ENCODE measurements at places on chromosomes 12 and 14.
A peak's percentile ranks its signal among the peaks of the same experiment; 100 is the strongest.

- H3K36me3 ChIP-seq = no peaks in the 10 kb centered on the region
- no peaks in the 10 kb centered on the region for H3K4me1 ChIP-seq
- no peaks in the 10 kb centered on the region for H3K27me3 ChIP-seq
- DNase-seq = no peak
Observed at GRCh38 chr12:87820524-87821202, 208.5 kb downstream of the C12orf50 start.

GRCh38 chr12:83265808-83266207, 579.1 kb downstream of the TMTC2 start:
- no peak for DNase-seq
- no peaks in the 10 kb centered on the region for H3K4me1 ChIP-seq
- H3K36me3 ChIP-seq = no peaks in the 10 kb centered on the region
- no peaks in the 10 kb centered on the region for H3K27me3 ChIP-seq
- H3K27ac ChIP-seq = no peak overlapping the region
- H3K4me3 ChIP-seq = no peak overlapping the region

- peaks cover 16% of the 10 kb centered on the region for H3K4me1 ChIP-seq
- no peak overlapping the region for H3K4me3 ChIP-seq
- H3K27ac ChIP-seq = no peak overlapping the region
- H3K36me3 ChIP-seq = no peaks in the 10 kb centered on the region
- H3K27me3 ChIP-seq = no peaks in the 10 kb centered on the region
- DNase-seq = no peak
Observed at GRCh38 chr12:92029136-92029535, 116.5 kb downstream of the BTG1 start.

DNA sequence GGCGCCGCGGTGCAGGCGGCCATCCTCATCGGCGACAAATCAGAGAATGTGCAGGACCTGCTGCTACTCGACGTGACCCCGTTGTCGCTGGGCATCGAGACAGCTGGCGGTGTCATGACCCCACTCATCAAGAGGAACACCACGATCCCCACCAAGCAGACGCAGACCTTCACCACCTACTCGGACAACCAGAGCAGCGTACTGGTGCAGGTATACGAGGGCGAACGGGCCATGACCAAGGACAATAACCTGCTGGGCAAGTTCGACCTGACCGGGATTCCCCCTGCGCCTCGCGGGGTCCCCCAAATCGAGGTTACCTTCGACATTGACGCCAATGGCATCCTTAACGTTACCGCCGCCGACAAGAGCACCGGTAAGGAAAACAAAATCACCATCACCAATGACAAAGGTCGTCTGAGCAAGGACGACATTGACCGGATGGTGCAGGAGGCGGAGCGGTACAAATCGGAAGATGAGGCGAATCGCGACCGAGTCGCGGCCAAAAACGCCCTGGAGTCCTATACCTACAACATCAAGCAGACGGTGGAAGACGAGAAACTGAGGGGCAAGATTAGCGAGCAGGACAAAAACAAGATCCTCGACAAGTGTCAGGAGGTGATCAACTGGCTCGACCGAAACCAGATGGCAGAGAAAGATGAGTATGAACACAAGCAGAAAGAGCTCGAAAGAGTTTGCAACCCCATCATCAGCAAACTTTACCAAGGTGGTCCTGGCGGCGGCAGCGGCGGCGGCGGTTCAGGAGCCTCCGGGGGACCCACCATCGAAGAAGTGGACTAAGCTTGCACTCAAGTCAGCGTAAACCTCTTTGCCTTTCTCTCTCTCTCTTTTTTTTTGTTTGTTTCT, 1.7 kb downstream of the HSPA2 start:
- H3K27me3 ChIP-seq = peaks cover 5% of the 10 kb centered on the region
- H3K4me3 ChIP-seq = peak overlapping the region; percentile 88
- DNase-seq = no peak
- H3K27ac ChIP-seq = no peak overlapping the region
- peaks cover 36% of the 10 kb centered on the region for H3K4me1 ChIP-seq

Data from HFFc6 (cell line).